ENCODE measurements at places on chromosomes 6 and 20.

- no peak for DNase-seq
These were observed 60.7 kb downstream of the DTNBP1 start for GRCh38 chr6:15602154-15602553.

- DNase-seq: no peak
These were observed 233.7 kb upstream of the SPTLC3 start for GRCh38 chr20:12775041-12775440.

DNA sequence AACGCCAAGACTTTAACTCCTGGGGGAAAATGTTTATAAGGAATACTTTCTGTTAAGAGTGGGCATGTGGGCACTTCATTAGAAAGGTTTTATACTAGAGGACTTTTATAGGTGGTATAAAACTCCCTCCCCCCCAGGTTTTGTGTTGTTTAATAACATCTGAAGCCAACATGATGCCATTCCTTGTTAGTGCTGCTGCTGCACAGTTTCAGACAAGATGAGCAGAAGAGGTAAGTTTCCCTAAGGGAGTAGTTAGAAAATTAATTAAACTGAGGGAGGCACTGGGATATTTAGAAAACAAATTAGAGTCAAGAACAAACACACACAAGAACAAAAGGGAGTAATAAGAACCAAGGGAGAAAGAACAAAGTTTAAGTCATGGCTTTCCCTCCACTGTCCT is 362.4 kb downstream of the GRIK2 start:
- DNase-seq: no peak

DNA sequence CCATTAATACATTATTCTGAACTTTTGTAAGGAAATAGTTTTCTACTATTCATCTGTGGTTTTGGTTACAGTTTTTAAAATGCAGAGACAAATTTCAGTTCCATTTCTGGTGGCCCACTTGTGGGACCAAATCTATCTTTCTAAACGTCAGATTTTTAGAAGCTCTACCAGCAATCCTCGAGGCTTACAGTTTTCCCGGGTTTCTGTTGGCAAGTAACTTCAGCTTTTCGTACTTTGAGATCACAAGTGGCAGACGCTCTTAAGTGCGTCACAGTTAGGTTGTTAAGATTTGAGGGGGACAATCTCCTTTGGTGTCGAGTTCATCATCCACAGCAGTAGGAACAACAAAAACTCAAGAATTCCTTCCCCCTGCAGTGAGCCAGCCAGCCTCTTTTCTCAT is 60.0 kb downstream of the JARID2 start:
- no peak for DNase-seq

GRCh38 chr6:136895901-136896300 is 26.2 kb upstream of the SLC35D3 start:
- no peak for DNase-seq

GRCh38 chr6:168181876-168182275 is 102.9 kb upstream of the FRMD1 start:
- DNase-seq: no peak

- no peak for DNase-seq
These were observed 61.4 kb downstream of the TXLNB start for GRCh38 chr6:139230391-139230840.

DNA sequence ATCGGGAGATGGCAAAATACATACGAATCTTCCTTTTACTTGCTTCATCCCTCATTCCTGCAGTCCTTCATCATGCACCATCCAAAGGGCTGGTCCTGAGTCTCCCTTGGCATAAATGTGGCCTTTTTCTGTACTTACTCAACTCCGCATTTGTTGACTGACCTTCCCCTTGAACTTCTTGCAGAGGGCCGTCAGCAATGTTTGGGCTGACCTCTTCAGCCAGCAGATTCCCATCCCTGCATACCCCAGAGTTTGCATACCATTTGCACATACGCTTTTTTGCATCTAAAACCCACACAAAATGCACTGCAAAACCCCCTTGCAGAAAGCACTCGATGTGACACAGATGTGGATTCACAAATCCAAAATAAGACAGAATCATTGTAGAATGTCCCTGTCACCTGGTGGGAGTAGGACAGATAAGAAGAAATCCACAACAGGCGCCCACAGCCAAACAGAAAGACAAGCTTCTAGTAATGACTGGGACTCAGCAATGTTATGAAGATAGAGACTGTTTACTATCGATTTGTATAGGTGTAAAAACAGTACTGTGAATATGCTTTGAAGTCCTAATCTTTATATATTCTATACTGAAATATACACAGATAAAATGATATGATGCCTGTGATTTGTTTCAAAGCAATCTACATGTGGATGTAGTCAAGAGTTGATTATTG is 45.8 kb downstream of the TBC1D7 start:
- no peak for DNase-seq

- DNase-seq: no peak
These were observed 29.4 kb downstream of the MARCKS start for GRCh38 chr6:113886512-113886911.

DNA sequence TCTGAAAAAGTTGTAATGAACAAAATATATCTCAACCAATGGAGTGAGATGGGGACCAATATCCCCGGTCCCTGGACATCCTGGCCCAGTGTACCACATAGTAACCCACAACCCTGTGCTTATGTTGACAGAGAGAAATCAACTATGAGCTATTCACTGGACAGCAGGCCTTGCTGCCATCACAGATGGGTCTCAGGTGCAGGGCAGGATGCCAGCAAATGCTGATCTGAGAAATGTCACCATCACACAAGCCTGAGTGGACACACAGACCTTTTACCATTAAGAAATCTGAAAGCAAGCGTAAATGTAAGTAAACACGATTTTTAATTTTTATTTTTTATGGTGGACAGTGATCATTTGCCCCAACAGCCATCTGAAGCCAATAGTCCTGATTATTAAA is 9.1 kb downstream of the RPP40 start:
- DNase-seq: no peak

DNA sequence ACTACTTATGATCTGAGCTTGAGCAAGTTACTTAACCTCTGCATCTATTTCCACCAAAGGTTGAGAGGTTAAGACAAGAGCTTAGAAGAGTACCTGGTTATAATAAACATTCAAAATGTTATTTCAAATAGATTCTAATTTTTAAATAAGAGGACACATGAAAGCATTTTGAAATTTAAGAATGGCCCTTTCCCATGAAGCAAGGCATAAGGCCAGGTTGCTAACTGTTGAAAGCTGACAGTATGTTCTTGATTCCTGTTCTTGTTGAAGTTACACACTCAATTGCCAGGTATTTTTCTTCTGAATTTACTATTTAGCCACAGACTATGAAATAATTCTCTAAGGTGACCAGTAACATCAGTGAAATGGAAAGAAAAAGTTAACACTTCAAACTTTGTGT is 14.5 kb downstream of the C6orf62 start:
- no peak for DNase-seq

DNA sequence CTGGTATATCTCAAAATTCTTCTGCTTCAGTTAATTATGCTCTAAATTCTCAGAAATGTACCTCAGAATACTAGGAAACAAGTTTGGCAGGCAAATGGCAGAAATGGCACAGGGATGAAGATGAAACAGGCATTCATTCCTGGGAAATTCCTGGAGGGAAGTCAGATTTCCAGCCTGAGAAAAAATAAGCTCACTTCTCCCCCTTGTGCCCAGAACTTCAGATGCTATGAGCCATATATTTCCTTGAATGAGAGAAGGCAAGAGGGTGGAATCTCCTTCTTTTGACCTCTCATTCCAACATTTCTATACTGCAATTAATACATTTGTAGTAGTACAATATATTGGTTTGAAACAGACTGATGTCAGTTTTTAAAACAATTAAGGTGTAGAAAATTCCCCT is 22.8 kb downstream of the RGS17 start:
- DNase-seq: no peak

GRCh38 chr20:58053391-58054055 is 174.9 kb downstream of the ANKRD60 start:
- DNase-seq: no peak

GRCh38 chr6:100317031-100317430 is 147.7 kb downstream of the SIM1 start:
- DNase-seq: no peak

- DNase-seq: no peak
These were observed 40.1 kb upstream of the CARMIL1 start for GRCh38 chr6:25239059-25239458.

DNA sequence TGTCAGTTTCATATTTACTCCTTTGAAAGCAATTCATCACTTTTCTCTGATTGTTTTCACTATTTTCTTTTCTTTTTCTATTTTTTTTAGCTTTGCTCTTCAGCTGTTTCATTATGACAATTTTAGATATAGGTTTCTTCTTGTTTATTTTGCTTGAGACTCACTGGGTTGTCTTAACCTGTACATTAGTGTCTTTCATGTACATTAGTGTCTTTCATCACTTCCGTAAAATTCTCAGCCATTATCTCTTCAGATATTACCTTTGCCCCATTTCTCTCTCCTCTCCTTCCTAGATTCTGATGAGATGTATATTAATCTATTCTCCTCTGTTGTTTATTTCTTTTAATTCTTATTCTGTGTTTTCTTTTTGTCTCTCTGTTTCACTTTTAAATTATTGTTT is 14.5 kb upstream of the TBPL1 start:
- no peak for DNase-seq

DNA sequence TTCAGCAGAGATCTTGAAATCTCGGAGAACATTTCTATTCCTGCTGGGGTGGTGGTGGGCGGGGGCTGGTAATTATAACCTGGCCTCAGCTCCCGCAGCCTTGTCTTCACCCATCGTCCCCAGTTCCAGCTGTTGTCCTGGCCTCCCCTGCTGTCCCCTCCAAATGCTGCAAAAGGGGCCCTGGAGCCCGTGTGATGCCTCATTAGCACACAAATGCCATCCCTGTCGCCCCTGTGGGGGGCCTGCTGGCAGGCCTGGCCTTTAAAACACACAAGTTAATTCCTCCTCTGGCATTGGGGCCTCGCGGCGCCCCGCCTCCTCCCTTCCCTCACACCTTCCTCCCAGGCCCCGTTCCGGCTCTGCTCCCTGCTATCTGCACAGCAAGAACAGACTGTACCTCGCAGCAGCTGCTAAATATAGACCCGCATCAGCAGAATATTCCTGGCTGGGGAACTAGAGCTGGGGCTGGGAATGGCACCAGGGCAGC is 85.7 kb downstream of the CDH22 start:
- DNase-seq: no peak

GRCh38 chr20:25398376-25399036 is 7.9 kb upstream of the ABHD12 start:
- no peak for DNase-seq
